Fibroblast of skin of left biceps (primary cell): ENCODE measurements at places on chromosomes 1 and 21.
A peak's percentile ranks its signal among the peaks of the same experiment; 100 is the strongest.

DNA sequence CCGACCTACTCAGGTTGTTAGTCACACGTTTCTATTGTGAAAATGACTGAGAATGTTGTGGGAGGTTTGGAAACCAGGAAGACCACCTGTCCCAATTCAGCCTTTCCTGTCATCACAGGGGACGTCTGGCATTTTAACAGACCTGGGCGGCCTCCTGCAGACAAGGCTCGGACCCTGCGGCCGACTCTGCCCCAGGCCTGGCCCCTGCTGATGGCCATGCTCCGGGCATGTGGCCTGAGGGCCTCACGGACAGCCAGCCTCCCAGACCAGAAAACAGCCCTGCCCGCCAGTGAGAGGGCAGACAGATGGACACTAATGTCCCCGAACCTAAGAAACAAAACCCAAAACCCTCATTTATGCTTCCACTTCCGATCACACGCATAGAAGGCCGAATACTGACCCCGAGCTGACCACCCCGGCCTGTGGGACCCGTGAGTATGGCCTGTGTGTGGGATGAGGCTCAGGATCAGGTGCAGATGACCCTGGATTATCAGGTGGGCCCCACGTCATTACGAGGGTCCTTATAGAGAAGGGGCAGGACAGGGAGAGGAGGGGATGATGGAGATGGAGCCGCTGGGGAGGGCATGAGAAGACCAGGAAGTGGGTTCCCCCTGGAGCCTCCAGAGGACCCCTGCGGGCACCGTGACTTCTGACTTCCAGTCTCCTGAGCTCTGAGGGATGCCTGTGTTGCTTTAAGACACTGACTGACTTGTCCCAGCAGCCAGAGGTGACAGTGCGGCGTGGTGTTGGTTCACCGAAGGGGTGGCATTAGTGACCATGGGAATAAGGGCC, 9.6 kb downstream of the COL18A1 start:
- no peak for DNase-seq

- DNase-seq, result no peak
Measured at GRCh38 chr1:156055281-156056048, 883 bp downstream of the LAMTOR2 start.

- no peak for DNase-seq
Measured at GRCh38 chr1:118999348-119000071, 11.4 kb upstream of the TBX15 start.

DNA sequence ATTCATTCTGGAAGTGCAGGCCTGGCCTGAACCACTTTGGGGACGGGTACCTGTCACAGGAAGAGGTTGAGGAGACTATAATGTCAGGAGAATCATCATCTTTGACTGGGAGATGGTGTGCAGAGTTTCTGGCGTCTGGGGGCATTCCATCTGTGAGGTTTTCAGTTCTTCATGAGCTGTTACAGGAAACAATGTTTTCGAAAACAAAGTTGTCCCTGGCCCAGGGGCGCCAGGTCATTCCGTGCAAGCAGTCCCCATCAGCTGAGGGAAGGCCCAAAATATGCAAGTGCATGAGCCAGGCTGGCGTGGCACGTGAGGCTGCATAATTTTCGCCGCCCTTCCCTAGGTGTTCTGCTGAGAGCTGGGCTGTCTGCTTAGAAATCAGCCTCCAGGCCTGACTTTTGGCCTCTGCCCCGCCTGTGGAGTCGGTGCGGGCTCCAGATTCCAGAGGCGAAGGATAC, 68.4 kb upstream of the ATP5PO start:
- no peak for DNase-seq

- no peak for DNase-seq
Measured at GRCh38 chr1:9332513-9333143, 39.9 kb downstream of the SPSB1 start.

DNA sequence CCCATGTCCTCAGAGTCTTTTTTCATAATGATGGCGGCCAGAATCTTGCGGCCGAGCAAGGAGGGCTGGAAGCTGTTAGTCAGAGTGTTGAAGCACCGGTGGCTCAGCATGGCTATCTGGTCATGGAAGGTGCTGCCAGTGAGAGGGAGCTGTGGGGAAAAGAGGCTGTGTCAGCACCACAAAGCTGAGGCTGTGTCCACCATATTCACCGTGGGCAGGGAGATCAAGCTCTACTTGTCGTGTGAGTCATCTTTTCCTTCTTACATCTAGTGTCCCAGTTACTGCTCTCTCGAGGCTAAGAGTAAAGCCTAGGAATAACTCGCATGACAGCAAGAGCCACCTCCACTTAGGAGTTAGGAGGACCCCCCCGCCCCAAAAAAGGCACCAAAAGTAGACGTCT, 18.2 kb downstream of the ADAR start:
- DNase-seq, result no peak

DNA sequence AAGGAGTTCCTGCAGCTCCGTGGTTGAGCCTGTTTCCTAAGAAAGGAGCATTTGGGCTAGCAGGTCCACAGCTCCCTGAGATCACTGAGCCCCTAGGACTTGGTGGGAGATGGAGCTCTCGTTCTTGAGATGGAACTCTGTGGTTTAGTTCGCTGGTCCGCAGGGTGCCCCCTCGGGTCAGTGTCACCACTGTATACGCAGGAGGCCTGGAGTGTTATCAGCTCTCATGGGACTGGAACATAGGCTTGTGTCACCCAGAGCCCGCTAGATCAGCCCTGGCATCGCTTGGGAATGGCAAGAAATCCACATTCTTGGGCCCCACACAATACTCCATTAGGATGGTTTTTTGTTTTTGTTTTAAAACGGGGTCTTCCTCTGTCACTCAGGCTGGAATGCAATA, 3.6 kb downstream of the SNAP47 start:
- DNase-seq, result no peak

DNA sequence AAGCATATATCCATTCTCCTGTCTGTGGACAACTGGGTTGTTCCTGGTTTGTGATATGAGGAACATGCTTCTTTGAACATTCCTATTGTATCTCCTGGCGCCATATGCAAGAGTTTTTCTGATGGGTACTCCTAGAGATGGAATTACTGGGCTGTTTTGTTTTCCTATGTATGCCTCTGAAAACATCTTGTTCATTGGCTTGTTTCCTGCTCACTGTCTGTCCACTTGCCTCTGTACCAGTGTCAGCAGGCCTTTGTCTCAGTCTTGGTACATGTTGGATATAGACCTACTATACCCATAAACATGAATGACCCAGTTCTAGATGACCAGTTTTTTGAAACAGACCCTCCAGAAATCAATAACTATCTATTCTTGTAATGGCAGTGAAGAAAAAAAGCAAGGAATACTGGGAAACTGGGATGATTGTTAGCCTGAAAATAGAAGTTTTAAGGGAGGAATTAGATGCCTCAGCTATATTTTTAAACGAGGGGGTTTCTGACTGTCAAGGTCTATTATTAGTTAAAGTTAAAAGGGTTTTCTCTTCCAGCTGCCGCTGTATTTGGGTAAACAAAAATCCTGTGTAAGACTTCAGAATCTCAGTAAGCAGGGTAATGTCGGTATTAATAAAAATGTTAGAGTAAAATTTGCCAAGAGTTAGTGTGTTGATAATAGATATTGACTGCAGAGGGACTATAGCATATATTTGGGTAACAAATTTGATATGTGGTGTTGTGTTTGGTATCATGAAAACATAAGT, 103.6 kb downstream of the RYR2 start:
- no peak for DNase-seq

DNA sequence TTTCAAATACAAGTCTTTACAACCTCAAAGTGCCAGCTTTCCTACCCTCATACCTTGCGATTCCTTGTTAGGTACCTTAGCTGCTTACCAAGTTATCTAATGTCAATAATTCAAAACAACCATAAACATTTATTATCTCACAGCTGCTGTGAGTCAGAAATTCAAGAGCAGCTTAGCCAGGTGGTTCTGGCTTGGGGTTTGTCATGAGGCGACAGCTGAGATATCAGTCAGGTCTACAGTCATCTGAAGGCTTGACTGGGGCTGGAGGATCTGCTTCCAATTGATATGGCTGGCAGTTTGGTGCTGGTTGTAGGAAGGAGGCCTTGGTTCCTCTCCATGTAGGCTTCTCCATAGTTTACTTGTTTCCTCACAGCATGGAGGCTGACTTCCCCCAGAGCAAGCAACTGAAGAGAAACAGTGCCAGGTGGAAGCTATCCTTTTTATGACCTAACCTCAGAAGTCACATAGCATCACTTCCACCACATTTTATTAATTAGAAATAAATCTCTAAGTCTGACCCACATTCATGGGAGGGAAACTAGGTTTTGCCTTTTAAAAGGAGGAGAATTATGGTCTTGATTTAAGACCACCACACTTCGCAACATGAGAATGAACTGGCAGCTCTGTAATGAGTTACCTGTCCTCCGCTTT, 103.3 kb upstream of the FGGY start:
- no peak for DNase-seq

GRCh38 chr1:162587347-162587746, 25.8 kb downstream of the UAP1 start:
- DNase-seq, result no peak

DNA sequence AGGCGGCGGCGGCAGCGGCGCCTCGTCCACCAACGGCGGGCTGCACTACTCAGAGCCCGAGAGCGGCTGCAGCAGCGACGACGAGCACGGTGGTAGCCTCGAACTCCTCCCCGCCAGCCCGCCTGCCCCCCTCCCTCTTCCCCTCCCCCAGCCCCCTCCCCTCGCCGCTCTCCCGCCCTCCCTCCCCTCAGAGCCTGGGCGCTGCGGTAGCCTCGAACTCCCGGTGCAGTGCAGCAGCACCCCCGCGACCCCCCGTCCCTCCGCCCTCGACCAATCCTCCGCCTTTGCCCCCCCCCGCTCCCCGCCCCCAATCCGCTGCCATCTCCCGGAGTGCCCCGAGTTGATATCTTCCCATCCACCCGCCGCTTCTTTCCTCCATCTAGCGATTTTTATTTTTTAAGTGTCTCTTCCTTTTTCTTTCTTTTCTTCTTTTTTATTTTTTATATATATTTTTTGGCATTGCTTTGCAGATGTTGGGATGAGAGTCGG, 516 bp downstream of the RCOR3 start:
- no peak for DNase-seq

DNA sequence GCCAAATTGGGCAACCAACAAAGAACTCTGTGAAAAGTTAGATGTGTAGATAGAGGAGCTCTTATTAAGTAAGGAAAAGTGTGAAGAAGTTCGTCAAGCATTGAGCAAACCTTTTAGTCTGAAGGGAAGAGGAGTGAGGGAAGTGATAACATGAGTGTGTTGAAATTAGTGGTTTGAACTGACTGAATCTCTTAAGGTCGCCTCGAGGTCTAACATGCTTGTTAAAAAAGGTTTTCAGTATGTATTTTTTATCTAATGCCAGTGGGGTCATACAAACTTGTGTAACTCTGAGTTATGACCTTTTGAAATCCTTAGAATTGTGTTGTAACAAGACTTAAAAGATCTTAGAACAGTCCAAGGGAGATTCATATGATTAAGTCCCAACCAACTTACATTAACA, 34.1 kb downstream of the SOAT1 start:
- DNase-seq, result no peak

GRCh38 chr21:45363921-45364467, 41.0 kb upstream of the COL18A1 start:
- peak; percentile 89 for DNase-seq

DNA sequence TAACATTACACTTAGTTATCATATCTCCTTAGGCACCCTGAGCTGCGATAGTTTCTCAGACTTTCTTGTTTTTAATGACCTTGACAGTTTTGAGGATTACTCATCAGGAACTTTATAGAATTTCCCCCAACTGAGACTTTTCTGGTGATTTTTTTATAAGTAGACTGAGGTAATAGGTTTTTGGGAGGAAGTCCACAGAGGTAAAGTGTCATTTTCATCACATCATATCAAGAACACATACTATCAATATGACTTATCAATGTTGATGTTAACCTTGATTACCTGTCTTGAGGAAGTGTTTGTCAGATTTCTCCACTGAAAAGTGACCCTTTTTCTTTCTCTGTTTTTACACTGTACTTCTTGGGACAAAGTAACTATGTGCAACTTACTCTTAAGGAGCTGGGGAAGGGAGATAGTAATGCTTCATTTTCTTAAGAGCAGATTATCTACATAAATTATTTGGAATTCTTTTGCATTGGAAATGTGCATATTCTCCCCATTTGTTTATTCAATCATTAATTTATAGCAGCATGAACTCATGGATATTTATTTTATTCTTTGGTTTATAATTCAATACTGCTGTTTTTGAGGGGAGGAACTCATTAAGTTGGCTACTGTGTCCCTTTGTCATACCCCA, 72.8 kb upstream of the HSD17B7 start:
- DNase-seq, result no peak

- DNase-seq, result no peak
Measured at GRCh38 chr21:37370152-37371040, 3.8 kb downstream of the DYRK1A start.

DNA sequence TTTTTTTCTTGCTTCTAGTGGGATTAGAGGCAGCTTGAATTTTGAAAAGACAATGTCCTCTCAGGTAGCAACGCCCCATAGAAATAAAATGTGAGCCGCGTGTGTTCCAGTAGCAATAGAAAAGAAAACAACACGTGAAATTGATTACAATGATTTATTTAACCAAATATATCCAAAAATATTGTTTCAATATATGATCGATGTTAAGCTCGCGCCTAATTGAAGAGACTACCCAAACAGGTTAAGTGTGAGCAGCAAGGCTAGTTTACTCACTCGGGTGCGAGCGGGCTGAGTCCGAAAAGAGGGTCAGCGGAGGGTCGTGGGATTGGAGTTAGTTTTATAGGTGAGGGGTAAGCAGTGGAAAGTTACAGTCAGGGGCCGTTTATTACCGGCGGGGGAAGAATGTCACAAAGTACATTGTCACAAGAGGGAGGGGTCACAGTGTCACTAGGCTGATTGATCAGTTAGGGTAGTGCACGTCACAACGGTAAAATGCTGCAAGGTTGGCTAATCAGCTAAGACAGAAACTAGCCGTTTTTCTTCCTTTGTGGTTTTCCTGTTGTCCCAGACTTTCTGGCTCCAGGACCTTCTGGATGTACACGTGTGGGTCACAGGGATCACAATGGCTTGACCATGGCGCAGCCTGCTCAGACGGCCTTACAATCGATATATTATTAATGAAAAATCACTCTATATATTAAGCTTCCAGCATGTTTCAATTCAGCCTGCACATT, 697 bp upstream of the ZNF670 start:
- DNase-seq, result no peak

GRCh38 chr21:41871293-41872030, 7.7 kb downstream of the PRDM15 start:
- DNase-seq, result no peak

GRCh38 chr1:40998668-40999067, 19.2 kb downstream of the CTPS1 start:
- no peak for DNase-seq

GRCh38 chr21:30044447-30045064, 104.8 kb upstream of the GRIK1 start:
- peak; percentile 2 for DNase-seq

DNA sequence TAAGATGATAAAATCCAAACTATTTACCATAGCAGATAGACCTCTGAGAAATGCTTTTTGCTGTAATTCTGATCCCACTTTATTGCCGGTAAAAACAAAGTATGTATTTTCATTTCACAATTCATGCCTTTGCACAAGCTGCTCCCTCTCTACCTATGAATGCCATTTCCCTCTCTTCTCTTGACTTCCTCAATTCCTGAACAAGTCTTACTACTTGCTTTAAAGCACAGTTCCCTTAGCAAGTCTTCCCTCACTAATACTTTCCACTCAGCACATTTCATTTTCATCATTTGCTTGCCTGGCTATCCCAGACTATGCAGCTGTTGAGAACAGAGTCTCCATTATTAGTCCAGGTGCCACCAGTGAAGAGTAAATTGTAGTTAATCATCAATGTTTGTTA, 13.8 kb downstream of the GPATCH2 start:
- no peak for DNase-seq
